Cerebellar nuclear complex (tissue), 1 donor: ENCODE measurements at places on chromosomes 16 and 17.

DNA sequence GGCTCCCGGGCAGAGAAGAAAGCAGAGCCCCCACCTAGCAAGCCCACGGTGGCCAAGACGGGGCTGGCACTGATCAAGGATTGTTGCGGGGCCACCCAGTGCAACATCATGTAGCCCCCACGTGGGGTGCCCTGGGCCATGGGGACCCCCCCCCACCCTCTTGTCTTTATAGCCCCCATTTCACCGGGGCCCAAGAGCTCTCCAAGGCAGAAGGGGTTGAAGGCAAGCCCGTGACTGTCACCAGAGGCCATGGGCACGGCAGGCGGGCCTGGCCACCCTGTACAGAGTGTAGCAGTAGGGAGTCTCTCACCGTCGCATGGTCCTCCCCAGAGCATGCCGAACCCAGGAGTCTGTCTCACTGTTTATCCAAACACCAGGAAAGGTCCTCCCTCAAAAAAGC, 56.2 kb downstream of the MARF1 start:
- DNase-seq: no peak

- no peak for DNase-seq
These were observed 31.1 kb downstream of the SNN start for GRCh38 chr16:11699234-11699894.

DNA sequence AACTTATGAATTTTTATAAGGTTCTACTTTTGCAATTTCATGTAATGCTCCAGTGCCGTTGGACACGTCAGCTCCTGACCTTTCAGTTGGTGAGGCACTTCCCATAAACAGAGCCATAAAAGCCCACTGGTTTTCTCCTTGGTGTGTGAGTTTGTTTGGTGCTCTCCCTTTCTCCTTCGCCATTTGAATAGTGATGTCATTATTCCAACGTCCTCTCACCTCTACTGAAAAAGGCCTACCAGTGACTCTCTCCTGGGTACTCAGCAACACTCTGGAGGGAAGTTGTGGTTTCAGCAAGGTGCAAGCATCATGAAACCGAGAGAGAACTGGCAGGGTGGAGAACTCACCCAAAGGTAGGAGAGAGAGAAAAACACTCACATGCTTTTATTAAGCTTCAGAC, 29.6 kb upstream of the HNF1B start:
- no peak for DNase-seq

DNA sequence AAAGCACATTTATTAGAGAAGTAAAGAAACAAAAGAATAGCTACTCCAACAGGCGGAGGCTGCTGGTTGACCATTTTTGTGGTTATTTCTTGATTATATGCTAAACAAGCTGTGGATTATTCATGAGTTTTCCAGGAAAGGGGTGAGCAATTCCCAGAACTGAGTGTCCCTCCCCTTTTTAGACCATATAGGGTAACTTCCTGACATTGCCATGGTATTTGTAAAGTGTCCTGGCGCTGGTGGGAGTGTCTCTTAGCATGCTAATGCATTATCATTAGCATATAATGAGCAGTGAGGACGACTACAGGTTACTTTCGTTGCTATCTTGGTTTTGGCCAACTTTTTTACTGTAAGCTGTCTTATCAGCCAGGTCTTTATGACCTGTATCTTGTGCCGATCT, 12.2 kb upstream of the HS3ST4 start:
- no peak for DNase-seq

- no peak for DNase-seq
These were observed 57.7 kb downstream of the CMC2 start for GRCh38 chr16:80948886-80949493.

DNA sequence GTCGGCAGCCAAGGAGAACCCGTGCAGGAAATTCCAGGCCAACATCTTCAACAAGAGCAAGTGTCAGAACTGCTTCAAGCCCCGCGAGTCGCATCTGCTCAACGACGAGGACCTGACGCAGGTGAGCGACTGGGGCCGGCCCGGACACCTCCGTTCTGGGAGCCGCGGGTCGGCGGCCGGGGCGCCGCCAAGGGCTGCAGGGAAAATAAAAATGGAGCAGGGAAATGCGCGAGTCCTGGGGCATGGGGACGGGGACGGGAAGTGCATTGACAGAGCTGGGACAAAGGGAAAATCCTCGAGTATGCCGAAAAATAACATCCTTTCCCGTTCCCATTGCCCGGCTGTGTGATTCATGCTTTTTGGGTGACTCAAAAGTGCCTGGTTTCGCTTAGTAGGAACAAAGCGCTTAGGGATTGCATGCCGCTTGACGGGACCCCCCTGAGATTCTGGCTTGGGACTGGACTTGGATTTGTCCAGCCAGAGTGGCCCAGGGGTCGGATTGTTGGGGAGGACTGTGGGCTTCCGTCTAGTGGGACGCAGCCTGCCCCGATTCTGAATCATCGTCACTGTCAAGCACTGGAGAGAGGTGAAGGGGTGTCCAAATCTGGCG, 699 bp downstream of the MPRIP start:
- no peak for DNase-seq

DNA sequence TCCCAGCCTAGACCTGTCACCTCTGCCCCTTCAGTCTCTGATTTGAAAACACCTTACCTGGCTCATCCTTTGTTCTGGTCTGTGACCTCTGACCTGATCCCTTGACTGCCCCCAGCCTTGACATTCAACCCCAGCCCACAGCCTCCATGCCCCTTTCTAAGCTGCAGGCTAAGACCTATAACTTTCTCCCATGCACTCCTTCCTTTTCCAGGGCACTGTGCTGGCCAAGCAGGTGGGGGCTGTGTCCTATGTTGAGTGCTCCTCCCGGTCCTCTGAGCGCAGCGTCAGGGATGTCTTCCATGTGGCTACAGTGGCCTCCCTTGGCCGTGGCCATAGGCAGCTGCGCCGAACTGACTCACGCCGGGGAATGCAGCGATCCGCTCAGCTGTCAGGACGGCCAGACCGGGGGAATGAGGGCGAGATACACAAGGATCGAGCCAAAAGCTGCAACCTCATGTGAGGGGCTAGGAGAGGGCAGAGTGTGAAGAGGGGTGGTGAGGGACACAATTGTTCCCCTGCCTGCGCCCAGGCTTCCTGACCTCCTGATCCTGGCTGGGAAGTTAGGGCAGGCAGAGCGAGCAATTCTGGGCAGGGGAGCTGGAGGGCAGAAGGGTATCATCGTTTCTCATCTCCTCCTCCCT, 3.3 kb downstream of the RND2 start:
- no peak for DNase-seq
